ENCODE measurements at places on chromosomes 11 and 22.

GRCh38 chr11:132898676-132899075 is 633.6 kb downstream of the OPCML start:
- no peak for DNase-seq

DNA sequence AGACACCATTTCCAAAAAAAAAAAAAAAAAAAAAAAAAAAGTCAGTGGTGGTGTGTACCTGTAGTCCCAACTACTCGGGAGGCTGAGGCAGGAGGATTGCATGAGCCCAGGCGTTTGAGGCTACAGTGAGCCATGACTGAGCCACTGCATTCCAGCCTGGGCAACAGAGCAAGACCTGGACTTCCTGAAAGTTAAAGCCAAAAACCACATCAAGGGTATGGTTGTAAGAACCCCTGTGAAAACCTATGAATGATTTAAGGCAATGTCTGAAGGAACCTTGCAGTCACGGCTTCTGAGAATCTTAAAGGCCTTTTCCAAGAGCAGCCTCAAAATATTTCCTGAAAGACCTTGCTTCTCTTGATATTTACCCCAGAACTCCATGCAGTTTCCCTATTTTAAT is 30.5 kb upstream of the MSANTD2 start:
- DNase-seq, result no peak

DNA sequence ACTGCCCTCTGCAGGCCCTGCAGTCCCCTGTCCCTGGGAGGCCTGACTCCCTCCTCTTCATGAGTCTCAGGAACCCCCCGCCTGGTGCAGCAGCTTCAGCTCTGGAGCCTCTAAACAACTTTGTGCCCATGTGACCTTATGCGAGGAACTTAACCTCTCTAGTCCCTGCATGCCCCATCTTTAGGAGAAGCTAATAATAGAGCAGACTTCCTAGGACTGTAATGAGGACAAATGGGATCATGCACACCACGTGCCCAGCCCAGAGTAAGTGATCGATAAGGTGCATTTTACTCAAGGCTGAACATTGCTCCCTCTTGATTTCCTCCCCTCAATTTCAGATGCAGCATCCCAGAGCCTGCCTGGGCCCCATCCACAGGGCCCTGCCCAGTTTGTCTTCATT is 19.0 kb downstream of the KCNJ4 start:
- no peak for DNase-seq

- DNase-seq, result no peak
Observed at GRCh38 chr22:22612516-22612915, 31.9 kb upstream of the GGTLC2 start.

GRCh38 chr11:105618343-105618955 is 8.6 kb downstream of the GRIA4 start:
- DNase-seq, result no peak

DNA sequence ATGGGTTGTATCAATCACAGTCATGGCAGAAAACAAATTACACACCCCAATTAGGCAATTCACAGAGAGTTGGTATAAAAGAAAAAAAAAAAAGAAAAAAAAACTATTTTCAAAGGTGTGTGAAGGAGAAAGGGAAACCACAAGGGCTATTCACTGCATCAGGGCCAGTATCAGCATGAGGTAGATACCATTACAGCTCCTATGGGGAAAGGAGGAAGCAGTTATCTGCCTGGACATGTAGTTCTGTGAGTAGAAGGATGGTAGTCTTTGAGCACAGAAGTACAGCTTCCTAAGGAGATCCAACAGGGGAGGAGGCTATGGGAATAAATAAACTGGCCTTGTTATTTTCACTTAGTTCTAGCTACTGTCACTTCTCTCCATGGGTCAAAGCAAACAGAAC is 746.1 kb downstream of the LUZP2 start:
- no peak for DNase-seq
